ENCODE measurements at places on chromosomes 7 and 10.

- no peak for DNase-seq
Observed at GRCh38 chr7:98467570-98468312, 66.9 kb upstream of the BAIAP2L1 start.

GRCh38 chr7:157618823-157619606 lies 282.2 kb downstream of the DNAJB6 start:
- DNase-seq: no peak

- DNase-seq: no peak
Observed at GRCh38 chr7:67619175-67619574, 622.5 kb downstream of the TYW1 start.

DNA sequence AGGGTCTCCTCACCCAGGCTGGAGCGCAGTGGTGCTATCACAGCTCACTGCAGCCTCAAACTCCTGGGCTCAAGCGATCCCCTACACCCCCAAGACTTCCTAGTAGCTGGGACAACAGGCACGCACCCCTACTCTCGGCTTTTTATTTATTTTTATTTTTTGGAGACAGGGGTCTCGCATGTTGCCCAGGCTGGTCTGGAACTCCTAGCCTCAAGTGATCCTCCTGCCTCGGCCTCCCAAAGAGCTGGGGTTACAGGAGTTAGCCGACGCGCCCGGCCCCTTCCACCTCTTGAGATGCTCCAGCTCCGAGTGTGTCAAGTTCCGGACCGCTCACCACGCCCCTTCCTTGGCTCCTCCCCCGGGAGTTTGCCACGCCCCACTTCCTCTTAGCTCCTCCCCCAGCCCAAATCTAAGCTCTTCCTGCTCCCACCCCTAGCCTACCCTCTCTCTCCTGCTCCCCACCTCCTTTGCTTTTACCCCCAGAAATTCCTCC lies 6.3 kb downstream of the NAT16 start:
- no peak for DNase-seq

GRCh38 chr10:102275343-102275742 lies 30.0 kb downstream of the GBF1 start:
- no peak for DNase-seq

- DNase-seq: no peak
Observed at GRCh38 chr10:102507521-102507920, 3.7 kb downstream of the SUFU start.

GRCh38 chr7:130365511-130366441 lies 14.5 kb upstream of the CPA1 start:
- DNase-seq: no peak

DNA sequence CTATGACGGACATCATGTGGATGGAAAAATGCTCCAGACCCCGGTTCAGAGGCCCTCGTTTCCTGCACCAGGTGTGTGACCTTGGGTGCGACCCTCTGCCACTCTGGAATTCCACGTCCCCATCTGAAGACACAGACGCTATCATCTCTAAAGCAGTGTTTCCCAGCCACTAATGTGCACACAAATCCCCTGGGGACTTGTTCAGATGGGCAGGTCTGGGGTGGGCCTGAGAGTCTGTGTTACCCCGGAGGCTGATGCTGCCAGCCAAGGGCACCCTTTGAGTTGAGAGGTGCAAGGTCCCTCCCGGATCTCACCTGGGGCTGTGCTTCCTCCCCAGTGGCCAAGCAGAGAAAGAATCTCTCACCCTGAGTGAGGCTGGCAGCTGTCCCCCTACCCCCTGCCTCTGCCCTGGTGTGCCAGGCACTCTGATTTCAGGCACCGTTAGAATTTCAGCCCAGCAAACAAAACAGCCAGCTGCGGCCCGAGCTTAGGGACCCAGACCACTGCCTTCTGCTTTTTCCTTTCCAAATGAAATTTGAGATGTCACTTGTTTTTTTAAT lies 90.0 kb downstream of the SLIT1 start:
- DNase-seq: no peak

DNA sequence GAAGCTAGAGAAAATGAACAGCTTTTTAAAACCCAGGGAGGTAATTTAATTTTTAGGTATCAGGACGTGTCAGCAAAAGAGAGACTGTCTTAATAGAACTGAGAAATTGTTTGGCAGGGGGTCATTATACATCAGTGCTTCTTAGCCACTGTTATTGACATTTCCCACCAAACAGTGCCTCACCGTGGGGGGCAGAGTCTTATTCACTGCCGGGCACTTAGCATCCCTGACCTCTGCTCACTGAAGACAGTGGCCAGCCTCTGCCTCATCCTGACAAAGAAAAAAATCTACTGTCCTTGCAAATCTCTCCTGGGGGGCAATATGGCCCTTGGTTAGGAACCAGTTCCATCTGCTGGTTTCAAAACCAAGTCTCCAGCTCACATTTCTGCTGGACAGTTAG lies 14.2 kb upstream of the MKI67 start:
- no peak for DNase-seq

DNA sequence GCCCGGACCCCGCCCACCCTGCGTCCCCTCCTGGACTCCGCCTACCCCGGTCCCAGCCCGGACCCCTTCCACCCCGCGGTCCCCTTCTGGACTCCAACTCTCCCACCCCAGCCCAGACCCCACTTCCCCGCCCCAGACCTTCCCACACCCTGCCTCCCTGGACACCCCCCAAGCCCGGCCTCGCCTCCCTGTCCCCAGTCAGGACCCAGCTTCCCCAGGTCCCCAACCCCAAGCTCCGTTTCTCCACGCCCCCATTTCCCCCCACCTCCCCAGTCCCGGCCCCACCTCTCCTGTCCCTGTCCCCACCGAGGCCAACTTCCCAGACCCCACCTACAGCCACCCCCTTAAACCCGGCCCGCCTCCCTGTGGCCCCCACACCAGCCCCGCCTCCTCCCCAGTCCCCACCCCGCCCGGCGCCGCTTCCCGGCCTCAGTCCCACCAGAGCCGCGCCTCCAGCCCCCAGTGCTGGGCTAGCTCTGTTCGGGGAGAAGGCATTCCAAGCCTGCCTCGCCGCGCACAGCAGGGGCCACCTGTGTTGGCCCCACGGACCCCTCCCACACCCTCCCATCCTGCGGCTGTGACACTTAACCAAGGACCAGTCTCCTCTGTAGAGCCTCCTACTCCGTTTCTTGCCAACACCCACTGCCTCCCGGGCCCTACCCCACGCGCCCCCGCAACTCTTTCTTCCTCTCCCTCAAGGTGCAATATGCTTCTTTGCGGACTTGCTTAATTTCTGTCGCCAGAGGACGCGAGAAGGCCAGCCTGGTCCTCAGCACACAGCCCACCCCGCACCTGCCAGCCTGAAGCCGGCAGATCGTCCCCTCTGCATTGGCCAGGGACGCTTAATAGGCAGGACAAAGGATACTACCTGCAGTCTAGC lies 736 bp upstream of the ITIH5 start:
- DNase-seq: no peak

- DNase-seq: no peak
Observed at GRCh38 chr7:28754447-28754846, 203.7 kb downstream of the TRIL start.

DNA sequence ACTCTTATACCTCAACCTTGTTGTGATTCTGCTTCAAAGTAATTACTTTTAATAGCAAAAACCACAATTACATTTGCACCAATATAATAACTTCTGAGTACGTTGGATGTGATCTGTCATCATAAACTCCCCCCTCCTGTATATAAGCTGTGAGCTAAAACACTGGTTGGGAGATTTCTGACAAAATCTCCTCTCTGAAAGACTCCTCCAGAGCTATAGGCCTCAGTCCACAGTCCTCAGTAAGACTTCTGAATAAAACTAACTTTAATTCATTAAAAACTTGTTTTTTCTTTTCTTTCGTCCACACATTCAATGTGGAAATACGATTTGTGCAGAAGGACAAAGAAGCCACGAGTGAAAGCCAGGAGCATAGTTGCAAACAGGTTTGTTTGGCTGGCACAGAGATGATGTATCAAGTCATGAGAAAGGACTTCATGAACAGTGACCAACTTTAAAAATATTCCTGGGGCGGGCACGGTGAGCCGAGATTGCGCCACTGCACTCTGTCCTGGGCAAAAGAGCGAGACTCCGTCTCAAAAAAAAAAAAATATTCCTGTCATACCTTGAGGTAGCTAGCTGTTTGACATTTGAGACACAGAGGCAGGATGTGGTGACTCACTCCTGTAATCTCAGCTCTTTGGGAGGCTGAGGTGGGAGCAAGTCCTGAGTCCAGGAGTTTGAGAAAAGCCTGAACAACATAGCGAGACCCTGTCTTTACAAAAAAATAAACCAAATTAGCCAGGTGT lies 91.1 kb upstream of the ARHGAP21 start:
- no peak for DNase-seq

- DNase-seq: no peak
Observed at GRCh38 chr10:104589871-104590270, 51.2 kb upstream of the SORCS3 start.

DNA sequence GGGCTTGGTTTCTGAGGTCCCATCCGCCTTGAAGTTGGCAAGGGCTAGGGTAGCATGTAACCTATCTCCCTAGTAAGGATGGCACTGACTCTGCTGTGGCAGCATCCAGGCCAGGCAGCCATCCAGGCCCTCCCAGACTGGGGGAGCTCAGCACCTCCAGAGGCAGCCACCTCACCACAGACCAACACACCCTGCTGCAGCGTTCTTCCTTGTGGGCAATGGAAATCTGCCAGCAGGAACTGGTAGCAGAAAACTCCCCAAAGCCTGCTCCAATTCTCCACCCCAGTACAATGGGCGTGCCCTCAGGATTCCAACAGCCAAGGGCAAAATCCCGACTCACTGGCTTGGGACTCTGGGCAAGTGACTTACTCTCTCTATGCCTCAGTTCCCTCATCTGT lies 27.5 kb downstream of the DLG5 start:
- DNase-seq: no peak

DNA sequence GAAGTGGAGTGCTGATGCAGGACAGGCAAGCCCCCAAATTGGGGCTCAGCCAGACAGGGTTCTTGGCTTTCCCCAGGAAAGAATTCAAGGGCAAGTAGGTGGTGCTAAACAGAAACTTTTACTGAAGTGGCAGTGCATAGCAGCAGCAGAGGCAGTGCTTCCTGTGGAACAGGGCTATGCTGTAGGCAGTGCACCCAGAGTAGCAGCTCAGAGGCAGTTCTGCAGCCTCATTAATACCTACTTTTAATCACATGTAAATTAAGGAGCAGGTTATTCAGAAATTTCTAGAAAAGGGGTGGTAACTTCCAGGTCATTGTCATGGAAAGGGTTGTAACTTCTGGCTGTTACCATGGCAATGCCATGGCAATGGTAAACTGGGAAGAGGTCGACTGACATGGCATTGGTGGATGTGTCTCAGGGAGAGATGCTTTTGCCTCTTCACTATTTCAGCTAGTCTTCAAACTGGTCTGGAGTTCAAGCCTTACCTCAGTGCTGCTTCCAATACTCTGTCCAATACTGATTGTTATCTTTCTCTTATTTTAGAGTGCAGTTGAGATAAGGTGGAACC lies 29.2 kb downstream of the PRSS58 start:
- no peak for DNase-seq

DNA sequence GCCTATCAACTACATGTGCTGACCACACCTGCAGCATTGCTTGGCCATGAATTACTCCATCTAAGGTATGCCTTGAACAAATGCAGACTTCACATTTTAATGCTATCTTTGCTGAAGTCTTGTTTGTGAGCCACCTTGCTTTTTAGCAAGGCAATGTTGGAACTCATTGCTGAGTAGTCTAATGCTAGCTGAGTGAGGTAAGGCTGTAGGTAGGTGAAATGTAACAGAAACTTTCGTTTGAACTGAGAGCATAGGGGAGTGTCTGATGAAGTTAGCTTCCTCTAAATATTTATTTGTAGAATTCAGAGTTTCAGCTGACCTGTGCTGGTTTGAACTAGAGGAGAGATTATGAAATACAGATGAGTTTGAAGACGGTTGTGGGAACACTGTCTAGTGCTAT lies 238.5 kb downstream of the SEMA3A start:
- no peak for DNase-seq

DNA sequence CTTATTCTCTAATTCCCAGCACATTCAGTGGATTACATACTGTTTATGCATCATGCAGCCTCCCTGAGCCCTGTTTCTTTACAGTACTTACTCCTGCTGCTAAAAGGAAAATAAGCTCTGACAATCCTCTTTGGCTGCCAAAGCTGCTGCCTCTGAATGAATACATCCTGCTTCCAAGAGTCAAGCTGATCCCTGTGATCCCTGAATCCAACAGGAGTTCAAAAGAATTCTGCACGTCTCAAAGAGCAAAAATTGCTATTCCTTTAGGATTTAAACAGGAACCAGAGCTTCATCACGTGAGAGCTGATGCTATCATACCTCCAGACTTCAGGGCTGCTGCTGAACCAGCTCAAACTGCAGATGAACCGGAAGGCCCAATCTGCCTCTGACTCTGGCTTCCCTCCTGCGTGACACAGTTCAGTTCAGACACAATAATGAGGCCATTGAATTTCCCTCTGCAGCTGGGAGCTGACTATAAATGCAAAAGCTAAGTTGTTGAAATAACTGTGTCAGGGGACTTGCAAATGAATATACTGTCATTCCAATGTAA lies 851.0 kb upstream of the PHF14 start:
- no peak for DNase-seq

DNA sequence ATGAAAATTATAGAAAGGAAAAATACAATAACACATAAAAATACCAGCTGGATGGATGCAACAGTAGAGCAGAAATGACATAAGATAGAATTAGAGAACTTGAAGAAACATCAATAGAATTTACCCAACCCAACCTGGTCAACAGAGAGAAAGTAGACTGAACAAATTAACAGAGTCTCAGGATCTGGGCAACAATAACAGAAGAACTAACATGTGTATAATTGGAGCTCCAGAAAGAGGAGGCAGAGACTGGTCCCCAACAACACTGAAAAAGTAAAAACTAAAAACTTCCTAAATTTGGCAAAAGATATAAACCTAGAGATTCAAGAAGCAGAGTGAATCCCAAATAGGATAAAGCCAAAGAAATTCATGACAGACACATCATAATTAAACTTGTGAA lies 458.8 kb downstream of the RPS24 start:
- DNase-seq: no peak

DNA sequence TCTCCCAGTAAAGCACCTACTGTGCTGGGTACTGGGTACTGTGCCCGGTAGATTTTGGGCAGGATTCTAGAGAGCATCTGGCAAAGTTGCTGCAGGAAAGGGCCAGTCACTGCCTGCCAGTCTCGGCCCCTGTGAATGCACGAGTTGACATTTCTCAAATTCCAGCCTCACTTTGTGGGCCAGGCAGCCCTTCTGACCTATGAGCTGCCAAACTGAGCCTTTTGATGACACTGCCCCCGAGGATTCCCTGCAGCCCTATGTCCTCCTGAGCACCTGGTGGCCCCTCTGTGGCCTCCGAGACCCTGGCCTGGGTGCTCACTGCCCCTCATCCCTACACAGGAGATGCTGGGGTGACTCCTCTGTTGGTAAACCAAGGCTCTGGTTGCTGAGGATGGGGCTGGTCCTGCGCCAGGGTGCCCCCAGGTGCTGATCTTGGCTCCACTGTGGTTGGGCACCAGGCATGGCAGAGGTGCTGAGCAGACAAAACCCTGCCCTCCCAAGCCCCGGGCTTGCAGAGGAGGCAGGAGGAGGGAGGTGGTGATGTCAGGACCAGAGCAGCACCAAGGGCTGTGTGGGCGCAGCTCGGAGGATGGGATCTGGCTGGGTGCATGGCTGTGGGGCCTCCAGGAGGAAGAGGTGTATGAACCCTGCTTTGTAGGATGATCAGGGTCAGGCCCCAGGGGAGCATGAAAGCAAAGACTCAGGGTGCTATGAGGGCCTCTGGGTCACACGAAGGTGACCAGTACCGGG lies 16.2 kb downstream of the LHPP start:
- DNase-seq: no peak

- DNase-seq: no peak
Observed at GRCh38 chr7:42726066-42726785, 185.6 kb downstream of the C7orf25 start.

- no peak for DNase-seq
Observed at GRCh38 chr10:132972986-132973902, 30.9 kb upstream of the CFAP46 start.
